ENCODE measurements at places on chromosomes 4 and X. TPM values are rescaled to one million over a fixed set of nuclear protein-coding genes. Genes with fewer than 3 reads are reported as not detected.

Gene TMEM33
- 6.2 TPM for polyA plus RNA-seq

Gene TRO
- 2.1 TPM for polyA plus RNA-seq

Gene NPY1R
- polyA plus RNA-seq, result 0.22 TPM

Gene FUNDC2
- 77.9 TPM for polyA plus RNA-seq

Gene SPANXN5
- not detected for polyA plus RNA-seq

Gene CRMP1
- 0.22 TPM for polyA plus RNA-seq

Gene NXF2
- polyA plus RNA-seq, result 0.03 TPM

Gene SMIM31
- polyA plus RNA-seq, result 21.5 TPM

Gene ASB12
- polyA plus RNA-seq, result not detected

- DNase-seq, result no peak
These were observed 12.1 kb downstream of the FRG2 start for GRCh38 chr4:190014771-190015537.

DNA sequence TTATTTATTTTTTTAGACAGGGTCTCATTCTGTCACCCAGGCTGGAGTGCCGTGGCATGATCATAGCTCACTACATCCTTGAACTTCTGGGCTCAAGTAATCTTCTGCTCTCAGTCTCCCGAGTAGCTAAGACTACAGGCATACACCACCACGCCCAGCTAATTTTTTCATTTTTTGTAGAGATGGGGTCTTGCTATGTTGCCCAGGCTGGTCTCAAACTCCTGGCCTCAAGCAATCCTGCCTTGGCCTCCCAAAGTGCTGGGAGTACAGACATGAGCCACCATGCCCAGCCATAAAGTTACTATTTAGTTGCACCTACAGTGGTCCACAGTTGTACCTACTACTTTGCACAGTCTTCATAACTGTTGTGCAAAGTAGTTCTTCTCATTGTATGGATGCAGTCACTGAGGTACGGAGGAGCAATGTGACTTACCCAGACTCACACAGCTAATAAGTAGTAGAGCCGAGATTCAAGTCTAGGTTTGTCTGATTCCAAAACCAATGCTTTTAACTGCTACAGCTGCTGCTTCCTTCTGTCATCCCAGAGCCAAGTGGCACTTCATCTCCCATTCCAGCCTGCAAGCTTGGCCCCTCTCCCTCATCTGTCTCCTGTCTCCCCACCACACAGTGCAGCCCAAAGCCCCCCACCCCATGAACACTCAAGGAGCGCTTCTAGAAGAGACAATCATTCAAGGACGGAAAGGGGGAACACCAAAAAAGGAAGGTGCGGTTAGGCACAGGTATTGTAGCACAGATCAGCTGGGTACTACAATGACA lies 24.0 kb upstream of the IQSEC2 start:
- DNase-seq, result no peak

GRCh38 chrX:23656684-23657083 lies 10.6 kb upstream of the PRDX4 start:
- DNase-seq, result no peak

GRCh38 chrX:42140320-42140719 lies 217.0 kb upstream of the CASK start:
- DNase-seq, result no peak

DNA sequence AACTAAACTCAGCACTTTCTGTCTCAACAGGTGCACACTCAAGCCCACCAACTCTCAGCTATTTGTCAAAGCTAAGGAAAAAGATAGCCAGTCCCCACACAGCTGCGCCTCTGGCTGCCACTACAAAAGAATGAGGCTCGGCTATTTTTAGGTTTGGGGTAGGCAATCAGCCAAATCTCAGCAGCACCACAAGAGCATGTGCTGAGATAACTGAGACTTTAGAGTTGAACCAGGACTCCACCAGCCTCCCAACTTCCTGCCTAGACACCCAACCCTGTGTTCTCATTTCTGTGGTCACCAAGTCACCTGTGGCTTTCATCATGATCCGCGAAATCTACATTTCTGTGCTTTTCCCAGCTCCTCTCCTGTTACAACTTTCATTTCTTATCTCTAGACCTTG lies 28.0 kb downstream of the DMD start:
- no peak for DNase-seq

- DNase-seq, result no peak
These were observed 258.5 kb downstream of the PABPC4L start for GRCh38 chr4:133943081-133943480.

GRCh38 chrX:119502727-119503483 lies 34.7 kb downstream of the SLC25A5 start:
- DNase-seq, result peak; percentile 84

GRCh38 chr4:32133734-32134133 lies 1413.6 kb downstream of the PCDH7 start:
- DNase-seq, result no peak

DNA sequence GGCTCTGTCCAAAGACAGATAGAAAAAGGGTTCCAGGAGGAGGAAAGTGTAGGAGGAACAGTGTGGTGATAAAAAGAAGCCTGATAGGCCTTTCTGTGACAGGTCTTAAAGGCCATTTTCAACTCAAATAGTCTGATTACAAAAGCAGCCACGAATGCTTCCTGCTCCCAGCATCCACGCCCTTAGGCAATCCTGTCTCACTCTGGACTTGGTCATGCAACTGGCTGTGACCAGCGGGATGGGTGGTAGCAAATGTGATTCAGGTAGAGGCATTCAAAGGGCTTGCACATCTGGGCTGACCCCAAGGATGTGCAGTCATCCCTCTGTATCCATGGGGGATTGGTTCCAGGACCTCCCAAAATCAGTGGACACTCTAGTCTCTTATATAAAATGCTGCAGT lies 14.4 kb upstream of the SEPSECS start:
- no peak for DNase-seq

DNA sequence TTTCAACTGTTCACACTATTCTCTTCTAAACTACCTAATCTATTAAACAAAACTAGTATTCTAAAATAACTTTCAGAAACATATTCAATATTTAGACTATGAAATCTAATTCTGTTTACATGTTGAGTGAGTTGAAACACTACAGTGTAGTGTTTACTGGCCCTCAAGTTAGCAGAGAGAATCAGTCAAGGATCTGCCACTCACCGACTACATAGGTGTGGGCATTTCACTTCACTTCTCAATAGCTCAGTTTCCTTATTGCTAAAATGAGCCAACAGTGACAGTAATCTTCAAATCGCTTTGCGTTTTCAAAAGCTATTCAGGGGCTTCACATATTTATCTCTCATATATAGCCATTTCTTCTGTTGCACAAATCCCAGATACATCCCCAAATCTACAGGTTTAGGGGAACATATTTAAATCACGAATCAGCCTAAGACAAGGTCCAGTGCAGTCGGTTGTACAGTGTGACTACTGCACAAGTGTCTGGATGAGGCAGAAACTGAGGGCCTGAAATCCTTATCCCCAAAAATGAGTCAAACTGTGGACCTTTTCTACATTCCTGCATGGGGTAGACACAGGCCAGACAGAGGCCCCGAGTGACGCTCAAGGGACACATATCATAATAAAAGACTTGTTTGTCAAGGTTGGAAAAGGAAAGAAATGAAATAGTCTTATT lies 129.8 kb downstream of the PPP3CA start:
- DNase-seq, result no peak

- DNase-seq, result peak; percentile 62
These were observed 67.0 kb upstream of the AGA start for GRCh38 chr4:177509226-177509745.

- DNase-seq, result no peak
These were observed 6.8 kb downstream of the LHFPL1 start for GRCh38 chrX:112672788-112673560.

DNA sequence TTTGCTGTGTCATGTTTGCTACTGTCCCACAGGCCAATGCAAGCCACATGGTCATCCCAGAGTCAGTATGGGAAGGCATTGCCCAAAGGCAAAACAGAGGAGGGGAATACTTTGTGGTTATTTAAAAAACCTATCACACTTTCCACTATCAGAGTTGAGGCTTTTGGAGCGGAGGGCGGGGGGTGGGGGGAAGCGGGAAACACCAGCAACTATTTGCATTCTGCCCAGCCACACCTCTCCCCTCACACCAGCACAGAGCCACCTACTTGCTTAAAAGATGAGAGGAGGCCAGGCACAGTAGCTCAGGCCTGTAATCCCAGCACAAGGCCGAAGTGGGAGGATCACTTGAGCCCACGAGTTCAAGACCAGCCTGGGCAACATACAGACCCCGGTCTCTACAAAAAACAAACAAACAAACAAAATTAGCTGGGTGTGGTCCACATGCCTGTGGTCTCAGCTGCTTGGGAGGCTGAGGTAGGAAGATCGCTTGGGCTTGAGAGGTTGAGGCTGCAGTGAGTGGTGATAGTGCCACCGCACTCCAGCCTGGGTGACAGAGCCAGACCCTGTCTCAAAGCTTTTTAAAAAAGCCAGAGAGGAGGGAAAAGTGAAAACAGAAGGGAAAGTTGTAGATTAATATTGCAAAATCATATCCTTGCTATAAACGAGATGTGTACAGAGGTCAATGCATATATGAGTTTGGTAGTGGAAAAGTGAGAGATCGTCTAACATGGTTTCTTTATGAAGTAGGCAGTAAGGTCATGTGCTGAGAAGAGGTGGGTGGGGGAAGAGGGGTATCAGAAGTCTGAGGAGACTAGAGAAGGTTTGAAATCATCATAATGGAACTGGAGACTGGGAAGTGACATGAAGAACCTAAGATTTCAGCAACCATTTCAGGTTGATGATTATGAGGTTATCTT lies 1.9 kb upstream of the CHST7 start:
- no peak for DNase-seq

DNA sequence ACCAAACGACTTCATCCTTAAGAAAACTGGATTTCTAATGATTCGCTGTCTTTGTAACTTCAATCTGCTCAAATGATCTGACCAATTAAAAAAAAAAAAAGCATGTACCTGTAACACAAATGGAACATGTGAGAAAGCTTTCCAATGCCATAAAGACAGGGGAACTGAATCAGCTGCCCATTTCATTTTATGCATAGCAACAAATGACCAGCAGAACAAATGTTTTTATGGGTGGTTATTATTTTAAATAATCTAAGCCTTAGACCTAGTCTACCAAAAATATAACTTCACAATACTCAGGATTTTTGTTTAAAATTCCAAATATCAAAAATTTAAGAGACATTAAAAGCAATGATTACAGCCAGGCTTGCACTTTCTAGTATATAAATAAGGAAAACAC lies 145.7 kb downstream of the NR3C2 start:
- DNase-seq, result no peak

GRCh38 chr4:125191232-125191631 lies 123.5 kb upstream of the FAT4 start:
- no peak for DNase-seq

- no peak for DNase-seq
These were observed 5.7 kb downstream of the TCEAL3 start for GRCh38 chrX:103613362-103613890.

GRCh38 chrX:10350981-10351380 lies 194.2 kb downstream of the CLCN4 start:
- DNase-seq, result no peak
